NCI-H69 (cell line): ENCODE measurements at places on chromosomes 4 and X.

GRCh38 chr4:7947927-7948326, 8.3 kb upstream of the AFAP1 start:
- DNase-seq, result no peak

GRCh38 chr4:6201580-6202091, 1.3 kb upstream of the JAKMIP1 start:
- peak; percentile 20 for DNase-seq

DNA sequence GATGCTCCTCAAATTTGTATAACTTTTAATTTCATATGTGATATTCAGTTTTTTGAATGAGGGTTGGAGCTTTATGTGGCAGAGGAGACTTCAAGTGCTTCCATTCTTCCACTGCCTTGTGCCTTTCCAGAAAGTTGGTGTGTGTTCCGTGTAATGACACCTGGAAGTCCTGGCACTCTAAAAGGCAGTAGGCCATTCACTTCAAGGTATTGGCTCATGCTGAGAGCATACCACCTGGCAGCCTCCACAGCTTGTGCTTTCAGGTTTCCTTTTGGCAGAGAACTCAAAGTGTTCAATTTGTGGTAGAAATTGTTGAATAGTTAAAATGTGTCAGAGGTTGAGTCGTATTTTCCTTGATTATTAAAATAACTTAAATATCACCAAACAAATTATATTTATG, 49.6 kb downstream of the GRIA2 start:
- peak; percentile 77 for DNase-seq

GRCh38 chr4:77193511-77194102, 36.6 kb downstream of the CCNG2 start:
- no peak for DNase-seq

GRCh38 chrX:104697294-104697693, 131.3 kb downstream of the IL1RAPL2 start:
- no peak for DNase-seq

DNA sequence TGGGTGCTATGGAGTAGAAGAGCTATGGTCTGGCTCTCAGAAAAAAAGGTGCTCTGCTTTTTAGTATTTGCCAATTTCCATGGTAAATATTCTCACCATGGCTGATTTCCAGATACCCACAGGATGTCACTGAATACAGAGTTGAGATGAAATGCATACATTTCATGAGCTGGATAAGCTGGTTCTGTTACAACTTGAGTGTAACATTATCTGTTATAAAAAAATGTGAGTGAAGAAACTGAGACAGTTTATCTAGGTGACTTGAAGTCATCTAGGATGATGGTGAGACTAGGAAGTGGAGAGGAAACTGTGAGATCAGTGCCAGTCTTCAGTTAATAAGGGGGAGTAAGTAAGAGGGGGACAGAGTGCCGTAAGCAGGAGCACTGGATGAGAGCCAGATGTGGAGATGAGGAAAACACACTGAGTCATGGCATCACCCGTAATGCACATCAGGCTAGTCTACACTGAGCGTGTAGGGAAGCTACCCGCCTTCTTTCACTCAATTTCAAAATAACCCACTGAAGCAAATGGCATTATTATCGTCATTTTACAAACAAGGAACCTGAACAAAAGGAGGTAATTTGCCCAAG, 5.0 kb downstream of the HPSE start:
- peak; percentile 6 for DNase-seq

GRCh38 chr4:110787109-110787508, 164.2 kb upstream of the PITX2 start:
- no peak for DNase-seq

- peak; percentile 56 for DNase-seq
These were observed 196.8 kb upstream of the FAT1 start for GRCh38 chr4:186920483-186920882.

DNA sequence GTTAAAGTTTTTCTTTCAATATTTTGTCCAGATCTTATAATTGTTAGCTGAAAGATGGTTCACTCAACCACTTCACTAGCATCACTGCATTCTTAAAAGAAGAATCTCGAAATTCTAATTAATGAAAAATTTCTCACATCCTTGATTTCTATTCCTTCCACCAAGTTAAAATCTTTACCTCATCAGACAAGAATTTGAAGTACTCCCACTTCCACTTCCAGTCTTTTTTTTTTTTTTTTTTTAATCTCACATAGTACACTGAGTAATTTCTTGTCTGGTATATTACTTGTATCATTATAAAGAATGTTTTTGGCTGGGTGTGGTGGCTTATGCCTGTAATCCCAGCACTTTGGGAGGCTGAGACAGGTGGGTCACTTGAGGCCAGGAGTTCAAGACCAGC, 73.2 kb downstream of the FBXW7 start:
- no peak for DNase-seq

- no peak for DNase-seq
These were observed 27.3 kb downstream of the ABCE1 start for GRCh38 chr4:145125396-145125795.

- no peak for DNase-seq
These were observed 2197.7 kb downstream of the ARAP2 start for GRCh38 chr4:34046580-34046979.

- DNase-seq, result no peak
These were observed 25.2 kb downstream of the P2RY8 start for GRCh38 chrX:1511829-1512228.

GRCh38 chrX:154719132-154719675, 31.7 kb downstream of the GAB3 start:
- DNase-seq, result no peak

- no peak for DNase-seq
These were observed 267.5 kb downstream of the FAT4 start for GRCh38 chr4:125582302-125582701.

DNA sequence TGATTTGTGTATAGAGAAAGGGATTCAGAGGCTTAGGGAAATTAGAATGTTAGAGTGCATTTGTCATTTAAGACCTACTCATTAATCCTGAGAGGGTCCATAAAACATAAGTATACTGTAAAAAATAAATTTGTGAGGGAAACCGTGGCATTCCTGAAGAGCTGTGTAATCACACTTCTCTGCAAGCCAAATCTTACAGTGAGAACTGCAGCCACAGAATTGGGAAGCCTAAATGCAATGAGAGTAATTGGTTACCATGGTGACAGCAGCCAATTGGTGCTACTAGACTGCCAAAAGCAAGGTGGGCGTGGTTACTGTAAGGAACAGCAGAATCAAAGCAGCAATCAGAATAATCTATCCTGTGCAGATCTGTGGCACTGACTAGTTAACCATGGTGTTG, 345.2 kb upstream of the GRID2 start:
- peak; percentile 80 for DNase-seq

- no peak for DNase-seq
These were observed 159.2 kb upstream of the CPEB2 start for GRCh38 chr4:14842964-14843630.

- no peak for DNase-seq
These were observed 293.9 kb downstream of the RAB28 start for GRCh38 chr4:13190093-13190721.

DNA sequence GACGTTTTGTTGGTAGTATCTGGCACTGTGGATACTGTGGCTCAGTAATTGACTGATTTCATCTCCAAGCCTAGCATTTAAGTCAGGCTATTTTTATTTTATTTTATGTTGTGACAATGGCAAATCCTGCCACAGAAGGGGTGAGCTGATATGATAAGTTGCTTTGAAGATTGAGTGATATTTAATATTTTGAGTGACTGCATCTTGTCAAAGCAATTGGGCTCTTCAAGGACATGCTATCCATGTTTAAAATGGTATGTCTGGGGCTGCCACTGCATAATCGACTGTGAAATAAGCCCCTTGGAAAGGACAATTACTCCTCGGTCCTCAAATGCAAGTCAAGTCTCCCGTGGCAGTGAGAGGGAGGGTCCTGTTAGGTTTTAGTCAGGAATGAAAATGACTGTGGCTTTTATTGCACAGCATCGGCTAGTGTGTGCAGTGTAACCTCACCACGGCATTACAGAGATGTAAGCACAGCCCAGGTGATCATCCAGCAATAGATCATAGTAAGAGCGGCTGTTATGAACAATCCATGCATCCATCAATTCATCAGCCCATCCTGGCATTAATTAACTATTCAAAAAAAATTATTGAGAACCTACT, 178.2 kb downstream of the GBA3 start:
- DNase-seq, result no peak

- DNase-seq, result no peak
These were observed 54.0 kb downstream of the TBCK start for GRCh38 chr4:106261980-106262379.

- no peak for DNase-seq
These were observed 2.3 kb downstream of the PGRMC2 start for GRCh38 chr4:128285085-128285997.

DNA sequence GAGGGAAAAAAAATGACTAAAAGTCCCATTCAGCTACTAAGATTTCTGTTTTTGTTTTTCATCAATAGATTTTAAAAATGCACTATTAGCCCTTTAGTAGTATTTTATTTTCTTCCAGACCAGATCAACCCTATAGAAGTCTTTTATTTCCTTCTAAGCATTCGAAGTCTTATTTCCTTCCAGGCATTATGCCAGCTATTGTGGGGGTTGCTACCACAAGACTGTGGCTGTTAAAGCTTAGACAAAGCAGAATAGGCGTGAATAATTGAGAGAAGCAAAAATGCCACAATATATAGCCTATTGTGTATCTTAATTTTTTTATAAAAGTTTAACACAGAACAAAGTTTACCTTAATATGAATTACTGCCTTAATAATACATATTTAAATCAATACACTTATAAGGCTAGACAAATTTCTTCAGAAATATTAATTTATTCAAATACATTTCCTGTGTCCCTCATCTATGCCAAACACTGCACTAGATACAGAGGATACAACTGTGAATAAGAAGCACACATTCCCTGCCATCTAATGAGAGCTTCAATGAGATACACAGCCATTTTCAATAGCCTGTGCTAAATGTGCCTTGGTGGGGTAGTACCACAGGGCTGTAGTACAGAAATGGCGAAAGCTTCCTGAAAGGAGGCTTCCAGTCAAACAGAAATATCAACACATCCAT, 33.1 kb downstream of the SLC10A7 start:
- DNase-seq, result no peak

GRCh38 chrX:68717196-68717595, 69.7 kb downstream of the STARD8 start:
- no peak for DNase-seq

GRCh38 chrX:37959212-37960021, 46.9 kb upstream of the SYTL5 start:
- peak; percentile 91 for DNase-seq

GRCh38 chrX:56588397-56589188, 25.2 kb downstream of the UBQLN2 start:
- no peak for DNase-seq

GRCh38 chr4:143477487-143477886, 36.0 kb upstream of the SMARCA5 start:
- DNase-seq, result no peak

- no peak for DNase-seq
These were observed 89.2 kb downstream of the AREG start for GRCh38 chr4:74534121-74534520.

GRCh38 chr4:3436798-3437581, 4.8 kb upstream of the HGFAC start:
- peak; percentile 86 for DNase-seq

DNA sequence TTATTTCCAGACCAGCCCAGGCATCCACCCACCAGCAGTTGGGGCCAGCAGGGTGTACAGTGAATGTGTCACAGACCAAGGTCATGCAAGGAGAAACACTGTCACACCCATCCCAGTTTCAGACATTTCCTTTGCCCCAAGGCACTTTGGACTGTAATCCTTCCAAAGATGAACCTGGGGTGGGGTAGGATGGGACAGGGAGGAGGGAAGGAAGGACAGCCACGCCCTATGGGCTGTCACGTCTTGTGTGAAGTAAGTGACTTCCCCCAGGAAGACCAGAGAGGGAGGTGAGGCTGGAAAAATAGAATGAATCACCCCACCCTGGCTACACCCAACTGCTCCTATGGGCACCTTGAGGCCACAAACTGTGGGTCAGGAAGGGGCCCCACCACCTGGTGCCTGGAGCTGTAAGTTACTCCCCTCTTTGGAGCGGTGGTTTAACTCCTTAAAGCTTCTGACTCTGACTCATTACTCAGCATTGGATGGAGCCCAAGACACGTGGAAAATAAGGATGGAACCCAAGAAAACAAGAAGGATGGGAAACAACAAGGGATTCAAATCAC, 349.9 kb upstream of the KLF3 start:
- peak; percentile 52 for DNase-seq

DNA sequence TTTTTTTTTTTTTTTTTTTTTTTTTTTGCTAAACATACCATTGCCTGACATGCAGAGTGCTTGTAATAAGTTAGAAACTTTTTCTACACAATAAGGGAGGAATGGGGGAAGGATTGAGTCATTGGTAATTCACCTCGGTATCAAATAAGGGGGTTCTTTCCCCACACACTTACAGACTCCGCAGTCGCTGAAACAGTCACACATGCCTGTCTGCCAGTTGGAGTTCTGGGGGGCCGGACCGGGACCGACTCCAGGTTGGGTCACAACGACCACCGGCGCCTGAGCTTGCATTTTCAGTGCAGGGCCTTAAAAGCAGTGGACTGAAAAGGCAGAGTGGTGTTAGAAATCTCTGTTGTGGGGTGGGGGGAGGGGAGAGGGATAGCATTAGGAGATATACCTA, 6.9 kb downstream of the PLAC8 start:
- DNase-seq, result no peak

DNA sequence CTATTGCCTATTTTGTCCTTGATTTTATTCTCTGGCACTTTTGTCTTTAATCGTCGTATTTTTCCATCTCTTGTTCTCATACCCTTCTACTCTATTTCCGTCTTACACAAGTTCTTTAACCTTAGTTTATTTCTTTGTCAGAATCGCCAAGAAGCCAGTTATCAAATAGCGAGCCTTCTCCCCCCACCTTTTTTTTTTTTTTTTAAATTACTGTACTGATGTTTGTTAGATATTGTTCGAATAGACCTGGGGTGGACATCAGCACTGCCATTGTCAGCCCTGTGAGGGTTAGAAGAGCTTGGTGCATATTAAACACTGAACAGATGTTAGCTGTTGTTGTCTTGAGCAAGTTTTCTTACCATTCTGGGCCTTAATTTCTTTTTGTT, 1.2 kb downstream of the SPCS3 start:
- peak; percentile 21 for DNase-seq

- DNase-seq, result peak; percentile 62
These were observed 49.6 kb downstream of the SMAD1 start for GRCh38 chr4:145531223-145531622.

DNA sequence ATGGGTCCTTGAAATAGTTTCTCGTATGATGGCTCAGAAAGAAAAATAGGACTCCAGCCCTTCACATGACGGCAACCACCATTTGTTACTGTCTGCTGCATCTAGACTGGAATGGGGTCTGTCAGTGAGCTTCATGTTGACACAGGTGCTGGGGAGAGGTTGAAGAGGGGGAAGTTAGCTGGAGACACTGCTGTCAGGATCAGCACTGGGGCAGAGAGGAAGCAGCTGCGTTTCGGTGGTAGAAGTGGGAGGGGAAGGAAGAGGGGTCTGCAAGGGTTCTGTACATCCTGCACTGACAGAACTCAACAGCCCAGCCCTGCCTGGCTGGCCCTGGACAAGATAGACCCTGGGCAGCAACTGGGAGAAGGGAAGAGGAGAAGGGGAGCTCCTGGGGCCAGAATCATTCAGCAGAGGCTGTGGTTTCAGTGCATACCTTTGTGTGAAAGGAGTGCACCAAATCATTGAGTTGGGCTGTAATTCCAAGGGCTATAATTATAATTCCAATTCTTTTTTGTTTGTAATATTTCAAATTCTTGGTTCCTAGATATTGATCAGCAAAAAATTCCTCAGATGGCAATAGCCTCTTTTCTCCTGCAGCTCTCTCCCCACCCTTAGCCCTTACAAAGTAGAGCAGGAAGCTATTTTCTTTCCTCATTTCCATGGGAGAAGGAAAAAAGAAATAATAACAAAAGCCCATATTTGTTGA, 119.4 kb upstream of the C1GALT1C1 start:
- peak; percentile 78 for DNase-seq
